ENCODE measurements at places on chromosomes 11 and 22.

DNA sequence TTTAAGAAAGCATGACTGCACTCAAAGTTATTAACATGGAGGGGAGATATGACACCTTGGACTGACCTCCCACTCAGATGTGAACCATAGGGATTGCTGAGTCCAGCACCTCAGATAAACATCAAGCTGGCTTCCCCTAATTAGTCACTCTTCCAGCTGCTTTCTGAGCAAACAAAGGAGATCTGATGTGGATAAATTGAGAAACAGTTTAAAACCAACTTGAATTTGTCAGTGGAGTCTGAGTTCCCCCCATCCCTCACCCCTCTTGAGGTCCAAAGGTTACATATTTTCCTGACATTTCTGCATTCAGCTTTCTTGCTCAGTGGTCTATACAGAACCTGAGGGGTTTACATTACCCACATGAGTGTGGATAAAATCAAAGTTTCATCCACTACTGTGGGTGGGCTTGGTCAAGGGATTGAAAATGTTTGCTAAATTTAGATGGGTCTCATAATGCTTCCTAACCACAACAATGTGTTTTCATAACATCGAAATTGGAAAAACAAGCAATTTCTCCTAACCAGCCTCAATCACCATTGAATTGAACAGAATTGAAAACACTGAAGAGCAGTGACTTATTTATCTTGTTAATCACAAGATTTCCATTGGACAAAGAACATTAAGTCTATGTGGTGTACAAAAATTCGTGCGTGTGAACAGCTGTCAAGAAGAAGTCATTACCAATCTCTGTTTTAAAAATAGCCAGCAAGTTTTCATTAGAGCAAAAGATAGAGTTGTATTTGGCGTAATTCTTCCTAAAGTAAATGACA lies 292.3 kb downstream of the METTL15 start:
- DNase-seq = no peak

- no peak for DNase-seq
Measured at GRCh38 chr22:37931893-37932389, 21.5 kb downstream of the C22orf23 start.

DNA sequence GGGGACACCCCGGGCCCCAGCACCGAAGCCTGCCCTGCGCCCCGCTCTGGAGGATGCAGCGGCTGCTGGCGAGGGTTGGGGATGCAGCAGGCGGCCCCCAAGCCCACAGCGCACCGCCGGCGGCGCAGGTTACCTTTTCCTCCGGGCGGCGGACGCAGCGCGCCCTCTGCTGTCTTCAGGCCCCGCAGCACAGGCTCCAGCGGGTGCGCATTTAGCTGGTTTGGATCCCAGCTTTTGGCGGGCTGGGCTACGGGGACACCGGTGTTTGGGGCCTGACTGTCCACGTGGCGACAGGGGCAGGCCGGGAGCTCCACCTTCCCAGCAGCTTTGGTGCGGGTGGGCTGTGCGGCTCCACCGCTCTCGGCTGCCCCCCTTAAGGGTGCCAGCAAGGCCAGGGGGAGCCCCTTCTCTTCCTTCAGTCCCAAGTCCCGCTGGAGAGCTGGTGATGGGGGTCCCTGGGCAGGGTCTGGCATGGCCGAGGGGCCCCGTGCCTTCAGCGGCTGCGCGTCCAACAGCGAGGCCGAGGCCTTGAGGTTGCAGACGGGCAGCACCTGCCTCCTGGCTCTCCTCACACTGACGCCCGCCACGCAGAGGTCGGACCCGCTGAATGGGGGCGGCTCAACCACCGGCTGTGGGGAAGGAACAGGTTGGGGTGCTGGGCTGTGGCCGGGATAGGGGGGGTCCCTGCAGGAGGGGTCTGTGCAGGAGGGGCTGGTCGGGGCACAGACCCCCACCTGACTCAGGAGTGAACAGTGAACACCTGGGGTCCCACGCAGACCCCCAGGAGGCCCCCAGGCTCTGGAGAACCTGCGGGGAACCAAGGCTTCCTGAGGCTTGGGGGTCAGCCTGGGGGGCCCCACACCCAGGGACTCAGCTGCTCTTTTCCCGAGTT lies 18.0 kb upstream of the IL17REL start:
- peak; percentile 38 for DNase-seq

- no peak for DNase-seq
Measured at GRCh38 chr11:27857014-27857413, 156.8 kb upstream of the BDNF start.

DNA sequence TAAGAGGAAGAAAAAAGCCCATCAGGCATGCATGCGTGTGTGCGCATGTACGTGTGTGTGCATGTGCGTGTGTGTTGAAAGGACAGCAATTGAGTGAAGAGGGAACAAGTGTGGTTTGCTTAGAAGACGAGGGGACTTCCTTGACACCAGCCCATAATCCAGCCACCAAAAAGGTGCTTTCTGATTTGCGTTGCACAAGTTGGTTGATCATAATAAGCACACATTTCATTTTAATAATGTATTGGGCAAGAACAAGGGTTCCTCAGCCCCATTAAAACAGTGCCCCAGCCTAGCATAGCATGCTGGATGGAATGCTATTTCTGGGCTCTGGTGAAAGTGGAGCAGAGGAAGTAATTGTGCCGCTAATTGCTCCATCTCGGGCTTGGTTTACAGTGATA lies 493.2 kb downstream of the MIAT start:
- DNase-seq = no peak

DNA sequence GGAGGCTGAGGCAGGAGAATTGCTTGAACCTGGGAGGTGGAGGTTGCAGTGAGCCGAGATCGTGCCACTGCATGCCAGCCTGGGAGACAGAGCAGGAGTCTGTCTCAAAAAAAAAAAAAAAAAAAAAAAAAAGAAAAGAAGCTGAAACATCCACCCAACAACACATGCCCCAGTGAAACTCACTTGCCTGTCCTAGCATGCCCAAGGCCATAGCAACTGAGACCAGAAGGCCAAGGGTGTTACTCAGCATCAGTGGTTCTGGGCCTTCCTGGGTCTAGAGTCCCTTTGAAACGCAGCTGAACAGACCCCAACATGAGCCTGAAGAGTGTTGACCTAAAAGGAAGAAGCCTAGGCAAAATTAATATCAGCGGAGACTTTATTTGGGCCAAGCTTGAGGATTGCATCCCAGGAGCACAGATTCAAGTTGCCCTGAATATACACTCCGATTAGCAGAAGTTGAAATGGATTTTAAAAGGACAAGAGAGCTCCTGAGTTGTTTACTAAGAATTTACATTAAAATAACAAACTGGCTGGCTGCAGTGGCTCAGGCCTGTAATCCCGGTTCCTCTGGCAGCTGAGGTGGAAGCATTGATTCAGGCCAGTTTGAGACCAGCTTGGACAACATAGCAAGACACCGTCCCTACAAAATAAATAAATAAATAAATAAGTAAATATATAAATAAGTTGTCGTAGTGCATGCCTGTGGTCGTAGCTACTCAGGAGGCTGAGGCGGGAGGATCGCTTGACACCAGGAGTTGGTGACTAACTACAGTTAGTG lies 7.0 kb downstream of the PRDX5 start:
- no peak for DNase-seq

- peak; percentile 31 for DNase-seq
Measured at GRCh38 chr11:117026593-117027330, 71.5 kb downstream of the SIK3 start.

DNA sequence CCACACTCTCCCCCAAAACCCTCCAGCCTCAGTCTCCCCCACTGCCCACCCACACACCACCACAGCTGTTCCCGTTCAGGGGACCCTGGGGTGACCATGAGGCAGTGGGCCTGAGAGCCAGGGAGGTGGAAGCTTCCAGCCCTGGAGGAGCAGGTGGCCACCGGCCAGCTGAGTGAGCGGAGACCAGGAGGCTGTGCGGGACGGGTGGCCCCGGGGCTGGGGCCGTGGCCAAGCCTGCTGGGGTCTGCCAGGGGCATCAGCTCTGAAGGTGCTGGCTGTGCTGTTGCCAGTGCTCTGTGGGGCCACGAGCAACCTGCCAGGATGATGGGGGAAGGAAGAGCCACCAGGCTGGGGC lies 26.0 kb downstream of the OSBPL5 start:
- no peak for DNase-seq

- peak; percentile 49 for DNase-seq
Measured at GRCh38 chr22:44523981-44524759, 26.1 kb upstream of the RTL6 start.

GRCh38 chr11:1012291-1012690 lies 24.2 kb downstream of the MUC6 start:
- DNase-seq = no peak

Data from A172 (cell line).